ENCODE measurements at places on chromosomes 4 and X. TPM values are rescaled to one million over a fixed set of nuclear protein-coding genes. Genes with fewer than 3 reads are reported as not detected.
A peak's percentile ranks its signal among the peaks of the same experiment; 100 is the strongest.

- DNase-seq, result no peak
Observed at GRCh38 chr4:84710548-84710947, 127.6 kb downstream of the CDS1 start.

- DNase-seq, result no peak
Observed at GRCh38 chr4:139593091-139593564, 37.1 kb upstream of the SETD7 start.

GRCh38 chr4:82223715-82224114, 150.1 kb downstream of the HNRNPD start:
- no peak for DNase-seq

DNA sequence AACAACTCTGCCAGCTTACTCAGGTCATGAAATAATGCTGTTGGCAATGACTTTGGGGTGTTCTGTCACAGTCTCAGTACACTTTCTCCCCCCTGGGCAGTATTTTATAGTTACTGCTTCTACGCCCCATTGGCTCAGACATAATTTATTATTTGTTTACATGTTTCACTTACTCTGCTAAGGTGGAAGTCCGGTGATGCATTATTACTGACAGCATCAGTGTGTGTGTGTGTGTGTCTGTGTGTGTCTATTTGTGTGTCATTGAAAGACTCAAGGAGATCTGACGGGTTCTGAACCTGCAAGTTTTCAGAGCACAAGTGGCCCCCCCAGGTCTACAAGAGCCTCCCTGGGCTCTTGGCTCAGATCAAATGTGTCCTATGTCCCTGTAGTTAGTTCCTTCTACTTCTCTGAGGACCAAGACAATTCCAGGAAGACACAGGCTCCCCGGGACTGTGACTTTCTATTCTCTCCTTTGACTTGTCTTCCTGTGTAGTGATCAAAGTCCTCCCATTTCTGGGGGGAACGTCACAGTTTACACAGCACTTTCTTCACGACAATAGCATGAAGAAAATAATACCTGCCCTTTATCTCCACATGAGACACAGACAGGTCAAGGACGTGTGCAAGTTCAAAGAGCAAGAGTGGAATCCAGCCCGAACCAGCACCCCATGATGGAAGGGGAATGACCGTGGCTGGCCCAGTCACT, 283.7 kb upstream of the GATB start:
- DNase-seq, result no peak

GRCh38 chrX:25004485-25005032, 11.2 kb downstream of the ARX start:
- no peak for DNase-seq

DNA sequence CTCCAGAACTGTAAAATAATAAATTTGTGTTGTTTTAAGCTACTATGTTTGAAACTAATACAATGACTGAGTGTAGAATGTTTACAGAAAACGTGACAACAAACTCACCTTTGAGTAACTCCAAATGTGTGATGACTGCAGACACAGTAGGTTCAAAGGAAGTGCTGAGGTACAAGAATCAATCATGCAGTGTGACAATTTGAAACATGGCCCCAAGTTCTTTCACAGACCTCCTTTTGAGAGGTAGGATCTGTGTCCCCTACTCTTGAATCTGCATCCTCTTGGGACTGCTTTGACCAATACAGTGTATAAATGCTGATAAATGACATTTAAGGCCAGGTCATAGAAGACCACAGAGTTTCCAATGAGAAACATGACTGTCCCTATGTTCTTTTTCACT, 667.7 kb upstream of the DIPK2B start:
- DNase-seq, result no peak

GRCh38 chr4:48913346-48913745, 6.8 kb upstream of the OCIAD2 start:
- no peak for DNase-seq

GRCh38 chrX:135974279-135974856, 580 bp upstream of the MMGT1 start:
- peak; percentile 73 for DNase-seq

- no peak for DNase-seq
Observed at GRCh38 chrX:21524008-21524407, 134.1 kb downstream of the KLHL34 start.

DNA sequence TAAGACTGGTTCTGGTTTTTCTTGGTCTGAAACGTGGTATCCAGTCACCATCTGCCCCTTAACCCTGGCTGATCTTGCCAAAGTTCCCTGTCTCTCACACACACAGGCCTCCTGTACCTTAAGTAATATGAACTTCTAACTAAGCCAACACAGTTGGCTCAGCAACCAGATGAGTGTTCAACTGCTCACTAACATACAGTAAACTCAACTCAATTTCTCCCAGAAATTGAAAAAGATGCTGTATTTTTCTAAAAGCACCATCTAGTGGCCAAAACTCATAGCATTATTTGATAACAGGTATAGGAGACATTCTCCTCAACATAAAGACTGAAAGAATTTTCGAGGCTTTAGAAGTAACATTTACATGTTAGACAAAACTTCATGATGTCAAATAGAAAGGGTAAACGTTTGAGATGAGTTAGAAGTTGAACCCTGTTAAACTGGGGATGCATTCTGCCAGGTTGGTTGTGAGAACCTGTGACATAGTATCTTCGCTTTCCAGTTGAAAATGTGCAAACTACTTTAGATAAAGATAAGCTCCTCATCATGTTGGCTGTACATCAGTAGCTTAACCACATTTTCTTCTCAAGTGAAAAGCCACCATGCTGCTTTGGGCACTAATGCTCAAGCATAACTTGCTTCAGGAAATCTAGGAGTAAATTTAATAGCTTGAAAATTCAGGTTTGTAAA, 31.2 kb downstream of the CCNI start:
- DNase-seq, result no peak

GRCh38 chr4:69832326-69833030, 27.5 kb downstream of the SULT1E1 start:
- no peak for DNase-seq

UNC5C gene
- total RNA-seq, result 0.08 TPM

DCAF12L2 gene
- not detected for total RNA-seq

GABRE gene
- total RNA-seq, result 0.08 TPM

F8A1 gene
- total RNA-seq, result 44.3 TPM
